ENCODE measurements at places on chromosomes 7 and 10. TPM values are rescaled to one million over a fixed set of nuclear protein-coding genes. Genes with fewer than 3 reads are reported as not detected.
A peak's percentile ranks its signal among the peaks of the same experiment; 100 is the strongest.

- no peak for DNase-seq
These were observed 472.8 kb downstream of the KCNMA1 start for GRCh38 chr10:77164616-77165311.

DNA sequence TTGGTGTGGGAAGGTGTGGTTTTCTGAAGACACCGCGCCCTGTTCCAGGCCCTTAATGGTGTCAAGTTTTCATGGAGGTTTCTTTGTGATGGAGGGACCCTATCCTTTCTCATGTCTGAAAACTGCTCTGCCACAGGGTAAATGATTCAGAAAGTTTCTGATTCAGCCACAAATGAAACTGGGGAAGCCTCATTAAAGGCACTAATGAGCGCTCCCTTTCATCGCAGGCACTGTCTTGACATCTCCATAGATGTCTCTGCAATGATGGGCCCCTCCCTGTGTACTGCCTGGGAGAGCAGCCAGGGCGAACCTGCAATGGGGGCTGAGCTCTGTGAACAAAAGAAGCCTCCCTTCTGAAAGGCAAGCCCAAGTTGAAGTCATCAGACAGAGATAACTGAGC, 355.3 kb downstream of the PRPF18 start:
- no peak for DNase-seq

GRCh38 chr10:103442031-103442461, 10.1 kb downstream of the CALHM2 start:
- no peak for DNase-seq

DNA sequence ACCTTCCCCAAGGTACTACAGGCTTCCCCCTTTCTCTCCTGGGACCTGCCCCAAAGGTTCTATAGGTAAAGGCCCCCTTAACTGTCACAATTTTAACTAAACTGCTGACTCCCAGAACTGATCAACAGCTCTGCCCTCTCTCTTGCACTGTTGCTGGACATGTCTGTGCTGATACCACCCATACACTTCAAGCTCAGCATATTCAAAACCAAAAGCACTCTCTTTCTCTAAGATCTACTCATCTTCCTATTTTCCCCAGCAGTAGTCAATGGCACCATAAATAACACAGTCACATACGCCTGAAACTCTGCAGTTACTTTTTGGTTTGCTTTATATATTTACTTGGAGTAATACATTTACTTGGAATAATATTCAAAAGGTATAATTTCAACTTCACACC, 12.3 kb downstream of the OSBPL3 start:
- DNase-seq, result no peak

GRCh38 chr7:8411103-8411502, 22.3 kb upstream of the NXPH1 start:
- no peak for DNase-seq

DNA sequence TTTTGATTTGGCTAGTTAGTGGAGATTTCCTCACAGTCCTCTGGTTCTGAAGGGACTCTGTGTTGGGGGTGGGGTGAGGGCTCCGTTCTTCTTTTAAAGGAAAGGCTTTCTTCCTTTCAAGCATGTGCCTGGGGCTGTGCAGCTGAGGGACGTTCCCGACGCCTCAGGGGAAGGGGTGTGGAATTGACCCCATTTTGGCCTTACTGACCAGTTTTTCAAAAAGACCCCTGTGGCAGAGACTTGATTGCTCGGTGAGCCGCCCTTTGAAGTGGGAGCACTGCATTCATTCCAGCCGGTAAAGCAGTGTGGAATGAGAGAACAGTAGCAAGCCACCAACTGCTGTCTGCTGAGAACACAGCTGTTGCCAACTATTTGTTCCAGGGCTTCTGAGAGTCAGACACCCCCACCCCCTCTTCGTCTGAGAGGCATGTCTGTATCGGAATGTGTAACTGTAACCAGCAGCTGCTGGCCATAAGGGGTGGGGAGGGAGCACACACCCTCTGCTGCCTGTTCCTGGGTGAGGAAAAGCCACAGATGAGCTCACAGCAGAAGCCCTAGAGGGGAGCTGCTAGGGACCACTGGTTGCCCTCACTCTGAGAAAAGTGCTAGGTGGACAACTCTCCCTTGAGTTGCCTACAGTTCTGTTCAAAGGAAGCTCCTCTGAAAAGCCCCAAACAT, 33.2 kb downstream of the WBP1L start:
- DNase-seq, result peak; percentile 67

DNA sequence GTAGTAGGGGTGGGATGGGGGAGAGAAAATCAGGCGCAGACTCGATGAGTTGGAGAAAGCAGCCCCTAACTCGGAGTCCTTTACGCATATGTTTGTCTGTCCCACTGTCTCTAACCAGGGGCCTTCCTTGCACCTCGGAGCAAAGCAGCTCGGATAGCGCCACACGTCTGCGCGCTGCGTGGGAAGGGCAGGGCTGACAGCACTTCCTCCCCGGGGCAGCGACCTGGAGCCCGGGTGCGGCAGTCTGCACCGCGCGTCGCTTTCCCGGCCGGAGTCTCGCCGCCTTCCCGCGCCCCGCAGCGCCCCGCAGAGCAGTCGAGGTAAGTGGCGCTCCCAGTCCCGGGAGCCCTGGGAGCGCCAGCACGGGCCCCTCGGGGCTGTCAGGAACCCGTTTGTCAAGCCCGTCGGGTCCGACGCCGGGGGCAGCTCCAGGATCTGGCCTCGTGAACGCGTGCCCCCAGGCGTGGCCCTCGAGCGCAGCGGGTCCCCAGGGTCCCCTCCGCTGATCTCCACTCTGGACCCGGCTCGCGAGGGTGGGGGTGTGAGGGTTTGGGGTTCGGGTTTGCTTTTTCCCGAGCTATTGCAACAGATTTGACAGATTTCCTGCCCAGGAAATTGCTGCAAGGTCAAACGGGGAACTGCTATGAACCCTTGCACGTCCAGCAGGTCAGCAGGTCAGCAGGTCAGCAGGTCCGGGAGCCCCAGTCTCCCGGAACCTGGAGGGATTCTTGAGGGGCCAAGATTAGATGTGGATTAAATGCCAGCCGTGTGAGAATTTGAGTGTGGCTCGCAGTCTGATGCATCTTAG, 597 bp downstream of the APBB1IP start:
- DNase-seq, result peak; percentile 72

GRCh38 chr10:61950449-61951143, 49.1 kb downstream of the ARID5B start:
- no peak for DNase-seq

The PIP gene
- not detected for total RNA-seq

The SPDYE18 gene
- not detected for total RNA-seq

The EGFR gene
- total RNA-seq, result 3.1 TPM

The PTPN12 gene
- total RNA-seq, result 40.9 TPM

The FKBP6 gene
- total RNA-seq, result not detected

Data from H7 (cell line).